Stimulated activated CD4-positive, alpha-beta T cell treated with anti-CD3 and anti-CD28 coated beads, Interleukin-12 subunit alpha, Interleukin-12 subunit beta, amount 100 ng/mL, for 4 hours (primary cell): ENCODE measurements at places on chromosomes 3 and 15.

GRCh38 chr15:40338921-40339620 lies 1.7 kb downstream of the CCDC9B start:
- no peak for DNase-seq

DNA sequence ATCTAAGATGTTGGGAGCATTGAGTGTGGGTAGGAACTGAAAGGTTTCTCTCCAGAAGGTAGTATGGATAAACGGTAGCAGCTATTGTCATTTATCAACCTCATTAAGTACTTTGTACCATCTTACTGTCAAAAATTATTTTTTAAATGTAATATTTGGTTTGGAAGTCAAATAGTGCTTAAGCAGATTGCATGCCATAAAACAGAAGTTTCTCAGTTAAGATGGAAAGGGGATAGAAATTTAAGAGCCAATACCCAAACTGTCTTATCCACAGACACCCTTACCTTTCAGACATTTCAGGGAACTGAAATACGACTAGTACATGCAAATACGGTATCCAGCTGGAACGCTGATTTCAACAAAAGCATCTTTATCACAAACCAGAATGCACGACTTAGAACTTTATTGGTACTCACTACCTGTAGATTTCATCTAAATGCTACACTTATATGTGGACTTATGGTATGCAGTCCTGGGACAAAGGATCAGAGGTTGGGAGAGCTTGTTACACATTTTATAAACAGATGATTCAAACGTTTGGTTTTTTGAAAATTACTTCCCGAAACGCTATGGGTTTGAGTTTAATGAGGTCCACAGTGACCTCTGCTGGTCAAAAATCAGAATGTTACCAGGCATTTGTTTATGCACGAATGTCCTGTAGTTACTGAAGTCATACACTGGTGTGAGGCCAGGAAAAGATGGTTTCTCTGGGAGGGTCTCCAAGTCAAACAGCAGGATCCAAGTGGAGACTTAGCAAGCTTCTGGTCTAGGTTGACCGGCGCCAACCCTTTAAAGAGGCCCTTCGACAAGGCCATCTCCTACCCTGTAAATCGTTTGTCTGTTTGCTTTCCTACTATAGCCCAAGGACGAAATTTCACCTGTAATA lies 45.7 kb upstream of the DUT start:
- no peak for DNase-seq

- DNase-seq = no peak
Measured at GRCh38 chr3:41216993-41217392, 17.7 kb downstream of the CTNNB1 start.

DNA sequence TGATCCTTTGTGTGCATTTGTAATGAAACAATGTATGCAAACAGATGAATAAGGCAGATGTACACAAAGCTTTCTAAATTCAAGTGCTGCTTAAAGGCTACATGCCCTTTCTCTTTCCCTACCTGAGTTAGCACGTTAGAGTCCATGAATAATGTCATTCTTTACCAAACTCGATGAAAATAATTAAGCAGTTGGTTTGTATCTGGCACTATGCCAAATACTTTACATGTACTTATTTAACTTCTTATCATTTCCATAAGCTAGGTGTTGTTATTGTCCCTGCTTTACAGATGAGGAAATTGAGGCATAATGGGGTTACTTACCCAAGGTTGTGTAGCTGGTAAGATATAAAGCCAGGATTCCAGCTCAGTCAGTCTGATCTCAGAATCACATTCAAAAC lies 2.4 kb downstream of the GPR171 start:
- DNase-seq = no peak

GRCh38 chr3:185685231-185686035 lies 99.3 kb downstream of the SENP2 start:
- DNase-seq = no peak

GRCh38 chr3:64196236-64196929 lies 28.9 kb downstream of the PRICKLE2 start:
- no peak for DNase-seq

DNA sequence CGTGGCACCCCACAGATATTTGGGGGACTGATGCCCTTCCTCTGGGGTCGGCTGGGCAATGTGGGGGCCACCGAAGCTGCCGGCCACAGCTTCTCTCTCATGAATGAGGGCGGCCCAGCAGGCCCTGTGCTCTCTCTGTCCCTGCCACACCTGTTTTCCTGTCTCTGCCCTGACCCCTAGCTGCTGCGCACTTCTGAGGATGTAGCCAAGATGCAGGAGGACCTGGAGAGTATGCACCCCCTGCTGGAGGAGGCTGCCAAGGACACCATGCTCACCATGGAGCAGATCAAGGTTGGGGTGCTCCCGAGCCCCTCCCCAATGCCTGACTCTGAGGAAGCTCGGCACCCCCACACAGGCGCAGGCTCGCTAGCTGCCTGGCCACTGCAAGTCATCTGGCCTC lies 59.7 kb downstream of the SEMA3G start:
- no peak for DNase-seq
